ENCODE measurements at places on chromosomes 5 and 9.
A peak's percentile ranks its signal among the peaks of the same experiment; 100 is the strongest.

GRCh38 chr5:130104895-130105688 is 200.8 kb downstream of the CHSY3 start:
- no peak for DNase-seq

DNA sequence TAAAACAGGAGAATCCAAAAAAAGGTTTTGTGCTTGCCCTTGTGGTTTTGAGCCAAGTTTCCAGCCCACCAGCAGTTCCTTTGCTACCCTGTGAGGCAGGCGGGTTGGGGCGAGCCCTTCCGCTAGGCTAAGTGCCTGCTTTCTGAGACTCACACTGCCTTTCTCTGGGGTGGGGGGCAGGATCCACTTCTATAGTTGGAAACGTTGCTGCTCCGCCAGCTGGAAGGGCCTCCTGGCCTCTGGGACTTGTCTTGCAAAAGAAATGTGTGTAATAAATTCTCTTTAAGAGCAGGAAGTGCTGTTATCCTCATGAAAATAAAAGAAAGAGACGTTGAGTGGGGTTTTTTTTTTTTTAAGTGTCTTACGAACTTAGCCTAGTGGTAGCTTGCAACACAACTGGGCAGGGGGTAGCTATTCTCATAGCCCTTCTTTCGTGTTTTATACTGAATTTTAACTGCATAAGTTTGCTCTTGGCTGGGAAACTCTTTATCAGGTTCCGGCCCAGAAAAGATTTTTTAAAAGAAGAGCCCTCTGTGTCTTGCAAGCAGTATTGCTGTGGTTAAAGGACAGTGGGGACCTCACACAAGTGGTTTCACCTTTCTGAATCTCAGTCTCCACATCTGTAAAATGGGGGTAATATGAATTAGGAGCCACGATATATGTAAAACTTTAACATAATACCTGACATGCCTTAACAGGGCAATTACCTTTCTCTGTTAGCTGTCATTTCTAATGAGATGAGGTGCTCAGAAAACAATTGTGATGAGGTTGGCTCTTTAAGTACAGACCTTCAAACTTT is 19.8 kb downstream of the JADE2 start:
- DNase-seq = no peak

GRCh38 chr9:101691657-101692056 is 46.8 kb downstream of the GRIN3A start:
- no peak for DNase-seq

- no peak for DNase-seq
Observed at GRCh38 chr9:75624998-75625397, 265.5 kb upstream of the PCSK5 start.

GRCh38 chr5:151083081-151083676 is 2.3 kb upstream of the TNIP1 start:
- DNase-seq = no peak

DNA sequence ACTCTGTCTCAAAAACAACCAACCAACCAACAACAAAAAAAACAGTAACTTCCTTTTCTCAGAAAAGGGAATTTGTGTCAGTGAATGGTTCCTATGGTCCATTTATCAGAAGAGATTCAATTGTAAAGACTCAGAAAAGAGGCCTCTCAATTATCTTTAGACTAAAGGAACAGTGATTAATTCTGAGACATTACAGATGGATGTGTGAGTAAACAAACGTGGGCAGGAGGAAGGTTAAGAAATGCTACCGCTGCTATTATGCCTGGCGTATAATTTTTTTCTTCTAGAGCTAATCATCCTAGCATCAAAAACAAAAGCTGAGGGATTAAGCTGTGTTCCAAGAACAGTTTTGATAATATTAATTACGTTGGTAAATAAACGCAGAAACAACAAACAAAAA is 52.9 kb upstream of the JMY start:
- no peak for DNase-seq

DNA sequence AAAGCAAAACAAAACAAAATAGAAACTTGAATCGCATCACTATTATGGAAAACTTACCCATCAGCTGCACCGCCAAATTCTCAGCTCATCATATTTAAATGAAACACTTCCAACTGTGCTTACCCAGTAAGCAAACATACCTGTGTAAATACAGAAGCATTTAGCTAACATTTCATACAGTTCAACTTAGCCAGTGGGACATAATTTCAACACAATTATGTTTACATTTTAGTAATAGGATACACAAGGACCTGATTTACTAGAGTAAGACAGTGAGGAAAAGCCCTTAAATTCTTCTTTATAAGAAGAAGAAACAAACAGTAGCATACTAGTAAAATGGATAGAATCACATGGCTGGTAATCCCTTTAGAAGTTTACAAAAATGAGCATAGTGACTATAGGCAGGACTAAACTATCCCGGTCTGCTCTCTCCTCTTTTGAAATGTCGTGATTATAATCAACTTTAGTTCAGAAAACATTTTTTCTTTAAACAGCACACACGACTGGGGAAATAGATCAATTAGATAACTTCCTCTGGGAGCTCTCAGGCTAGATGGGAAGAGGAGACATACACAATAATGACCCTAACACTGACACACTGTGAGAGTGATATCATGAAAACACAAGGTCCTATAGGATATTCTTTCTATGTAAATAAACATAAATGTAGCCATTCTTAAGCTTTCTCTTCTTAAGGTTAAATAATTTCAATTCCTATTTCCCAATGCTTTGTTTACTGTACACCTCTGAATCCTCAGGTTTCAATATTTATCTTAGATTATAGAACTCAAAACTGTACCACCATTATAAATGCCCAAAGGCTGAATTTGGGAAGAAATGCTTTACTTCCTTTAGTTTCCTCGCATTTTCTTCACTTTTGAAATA is 15.9 kb upstream of the CDC20B start:
- no peak for DNase-seq

GRCh38 chr9:81477669-81478068 is 211.7 kb downstream of the TLE1 start:
- no peak for DNase-seq

DNA sequence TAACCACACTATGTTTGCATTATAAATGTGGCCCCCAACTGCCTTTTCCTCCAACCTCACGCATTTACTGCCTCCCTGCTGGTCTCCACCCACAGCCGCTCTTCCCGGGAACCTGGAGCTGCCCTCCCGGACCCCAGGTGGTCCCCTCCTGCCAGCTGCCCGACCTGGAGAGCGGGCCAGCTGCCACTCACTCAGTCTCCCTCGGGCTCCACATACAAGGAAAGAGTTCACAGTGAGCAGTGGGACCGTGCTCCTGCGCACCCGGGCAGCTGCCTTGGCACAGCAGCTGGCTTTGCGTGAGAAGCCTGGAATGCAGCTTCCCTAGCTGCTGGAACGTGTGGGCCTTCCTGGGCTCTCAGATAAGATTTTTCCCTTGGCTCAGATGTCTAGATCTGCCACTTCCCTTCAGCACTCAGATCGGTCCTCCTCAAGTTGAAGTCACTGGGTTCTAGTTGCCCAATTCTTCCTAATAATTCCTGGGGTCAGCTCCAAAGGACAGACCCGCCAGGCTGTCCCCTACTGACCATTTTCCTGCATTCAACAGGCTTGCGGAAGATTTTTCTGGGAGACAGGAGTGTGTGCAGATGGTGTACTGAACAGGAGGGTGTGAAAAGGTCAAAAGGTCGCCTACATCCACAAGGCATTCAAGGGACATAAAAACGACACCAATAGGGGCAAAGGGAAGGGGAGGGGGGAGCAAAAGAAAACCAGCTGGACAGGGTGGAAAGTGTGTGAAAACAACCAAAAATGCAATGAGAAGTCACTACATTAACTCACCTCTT is 69.1 kb downstream of the MYO10 start:
- no peak for DNase-seq

- DNase-seq = no peak
Observed at GRCh38 chr9:23674016-23674585, 151.9 kb downstream of the ELAVL2 start.

DNA sequence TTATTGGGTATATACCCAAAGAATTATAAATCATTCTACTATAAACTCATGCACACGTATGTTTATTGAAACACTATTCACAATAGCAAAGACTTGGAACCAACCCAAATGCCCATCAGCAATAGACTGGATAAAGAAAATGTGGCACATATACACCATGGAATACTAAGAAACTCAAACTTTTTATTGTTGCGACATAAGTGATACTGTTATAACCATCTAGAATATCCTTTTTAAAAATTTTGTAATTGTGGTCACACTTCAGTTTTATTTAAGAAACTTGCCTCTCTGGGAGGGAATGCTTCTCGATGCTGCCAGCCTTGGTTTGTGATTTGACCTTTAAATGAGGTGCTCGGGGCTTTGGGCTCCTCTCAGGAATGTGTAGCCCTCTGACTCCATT is 200.9 kb upstream of the OTULINL start:
- DNase-seq = no peak

DNA sequence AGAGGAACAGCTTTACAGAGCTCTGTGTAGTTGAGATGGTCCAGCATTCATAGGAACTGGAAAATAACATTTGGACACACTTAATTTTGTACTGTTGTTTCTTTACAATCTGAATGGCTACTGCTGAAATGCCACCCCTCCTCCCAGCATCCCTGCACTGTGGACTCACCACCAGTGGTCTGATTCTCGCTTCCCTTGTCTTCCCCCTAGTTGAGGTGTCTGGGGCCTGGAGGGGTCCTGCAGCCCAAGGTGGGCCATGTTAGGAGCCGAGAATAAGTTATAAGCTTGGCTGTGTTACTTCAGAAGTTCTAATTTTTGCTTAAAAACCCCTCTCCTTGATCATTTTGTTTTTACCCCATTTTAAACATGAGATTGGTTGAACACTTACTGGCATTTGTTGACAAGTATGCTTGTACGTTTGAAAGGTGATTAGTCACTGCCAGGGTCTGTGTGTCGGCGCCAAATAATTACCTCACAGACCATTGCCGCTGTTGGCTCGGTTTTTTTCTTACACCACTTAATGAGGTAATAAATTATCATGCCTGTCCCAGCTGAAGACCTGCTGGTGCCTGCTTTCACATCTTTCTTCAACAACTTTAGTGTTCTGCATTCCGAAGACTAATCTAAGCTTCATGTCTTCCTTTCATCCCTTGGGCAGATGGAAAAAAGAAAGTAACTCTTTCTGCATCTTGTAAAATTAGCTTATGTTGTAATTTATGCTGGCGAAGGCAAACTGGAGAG is 65.8 kb downstream of the MCCC2 start:
- no peak for DNase-seq

DNA sequence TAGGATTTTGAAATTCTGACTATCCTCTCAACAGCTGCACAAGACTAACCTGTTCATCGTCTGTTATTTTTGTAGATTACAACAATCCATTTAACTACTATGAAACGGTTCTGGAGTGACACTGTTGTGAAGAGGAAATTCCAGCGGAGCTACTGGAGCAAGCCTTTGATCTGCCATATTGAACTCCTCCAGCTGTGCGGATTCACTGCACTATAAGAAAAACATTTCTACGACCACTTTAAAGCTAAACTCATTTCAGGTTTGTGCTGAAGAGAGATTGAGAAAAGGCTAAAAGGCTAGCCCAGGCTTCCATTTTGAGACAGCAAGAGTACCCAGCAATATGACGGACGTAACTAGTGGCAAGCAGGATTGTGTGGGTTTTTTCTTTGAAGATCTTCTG is 104.9 kb upstream of the ANKH start:
- no peak for DNase-seq

- no peak for DNase-seq
Observed at GRCh38 chr9:111853450-111853827, 43.2 kb upstream of the UGCG start.

- DNase-seq = no peak
Observed at GRCh38 chr5:168992016-168992415, 308.9 kb downstream of the SLIT3 start.

GRCh38 chr5:172525307-172525995 is 71.1 kb upstream of the SH3PXD2B start:
- DNase-seq = no peak

- DNase-seq = peak; percentile 15
Observed at GRCh38 chr9:91178281-91179236, 183.2 kb downstream of the AUH start.

DNA sequence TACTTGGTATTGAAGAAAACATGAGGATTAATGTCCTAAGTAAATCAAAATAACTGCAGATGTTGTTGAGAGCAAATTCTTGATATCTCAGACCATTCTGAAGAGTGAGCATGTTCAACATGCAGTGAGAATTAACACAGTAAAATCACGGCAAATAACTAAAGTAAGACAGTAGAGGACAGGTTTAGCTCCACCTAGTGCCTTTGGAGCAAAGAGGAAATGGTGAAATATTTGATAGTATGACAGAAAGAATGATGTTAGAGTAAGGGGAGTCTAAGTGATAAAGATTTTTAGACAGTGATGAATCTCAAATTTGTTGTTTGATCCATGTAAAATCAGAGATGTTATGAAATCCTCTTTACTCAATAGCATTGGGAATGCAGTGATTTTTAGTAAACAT is 424.2 kb downstream of the TMEM161B start:
- DNase-seq = no peak

- no peak for DNase-seq
Observed at GRCh38 chr9:32881948-32882347, 98.6 kb downstream of the TMEM215 start.

DNA sequence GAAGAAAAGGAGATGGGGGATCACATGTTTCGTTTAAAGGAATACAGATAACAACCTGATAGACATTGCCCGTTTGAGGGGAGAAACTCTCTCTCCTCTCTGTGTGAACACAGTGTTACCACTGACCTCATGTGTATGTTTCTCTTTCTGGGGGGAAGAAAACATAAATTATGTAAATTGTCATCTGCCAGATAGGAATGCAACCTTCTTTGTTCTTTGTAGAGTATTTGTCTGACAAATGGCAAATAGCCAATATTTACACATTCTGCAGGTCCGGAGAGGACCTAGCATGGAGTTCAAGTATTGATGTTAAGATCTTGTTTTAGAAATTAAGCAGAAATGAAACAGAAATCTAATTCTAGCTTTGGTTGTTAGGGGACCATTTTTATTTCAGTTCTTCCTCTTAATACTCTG is 276.3 kb downstream of the SAXO1 start:
- DNase-seq = no peak

GRCh38 chr5:42842921-42843641 is 31.4 kb upstream of the SELENOP start:
- DNase-seq = no peak

DNA sequence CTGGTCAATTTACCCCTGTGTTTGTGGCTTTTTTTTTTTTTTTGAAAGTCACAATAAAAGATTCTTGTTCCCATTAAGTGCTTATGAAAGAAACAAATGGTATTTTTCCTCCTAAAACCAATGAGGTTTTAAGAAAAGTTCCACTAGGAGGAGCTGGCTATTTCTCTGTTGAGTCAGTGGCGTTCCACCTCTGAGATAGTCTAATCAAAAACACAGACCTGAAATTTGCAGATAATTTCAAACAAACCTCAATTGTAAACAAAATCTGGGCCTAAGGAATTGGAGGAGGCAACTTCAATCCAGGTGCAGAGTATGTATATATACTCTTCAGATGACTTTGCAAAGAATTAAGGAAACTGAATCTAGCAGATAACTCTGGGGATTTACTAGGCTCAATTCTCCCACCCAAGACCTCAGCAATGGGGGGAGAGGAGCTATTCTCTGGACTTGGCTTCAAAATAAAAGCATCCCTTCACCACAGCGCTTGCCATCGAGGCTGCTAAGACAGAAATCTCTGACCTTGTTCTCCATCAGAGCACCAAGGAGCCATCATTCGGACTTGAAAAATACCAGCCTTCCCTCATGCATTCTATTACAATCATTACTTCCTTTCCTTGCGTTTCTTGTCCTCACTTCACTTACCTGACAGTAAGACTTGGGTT is 52.4 kb downstream of the FANCC start:
- no peak for DNase-seq

GRCh38 chr5:178196986-178197385 is 7.3 kb upstream of the HNRNPAB start:
- no peak for DNase-seq

- no peak for DNase-seq
Observed at GRCh38 chr5:76414788-76415187, 11.7 kb downstream of the IQGAP2 start.

- DNase-seq = no peak
Observed at GRCh38 chr9:106112935-106113334, 418.6 kb downstream of the TMEM38B start.
